ENCODE measurements at places on chromosomes 6 and 20.

DNA sequence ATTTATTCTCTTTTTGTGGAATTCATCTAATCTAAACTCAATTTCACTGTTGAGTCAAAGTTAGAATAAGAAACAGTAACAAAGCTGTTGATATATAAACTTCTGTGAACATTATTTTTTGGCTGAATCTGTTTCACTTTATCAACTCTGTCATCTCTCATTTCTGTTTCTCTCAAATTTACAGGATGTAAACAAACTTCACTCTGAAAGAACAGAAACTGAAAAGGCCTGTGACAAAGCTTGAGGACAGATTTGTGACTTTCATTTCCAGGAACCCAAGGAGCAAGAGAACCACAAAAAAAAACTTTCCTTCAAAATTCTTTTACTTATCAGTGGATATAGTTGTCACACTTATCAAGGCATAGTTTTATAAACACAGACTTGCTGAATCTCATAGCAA, 447.9 kb upstream of the OPRM1 start:
- DNase-seq, result no peak

DNA sequence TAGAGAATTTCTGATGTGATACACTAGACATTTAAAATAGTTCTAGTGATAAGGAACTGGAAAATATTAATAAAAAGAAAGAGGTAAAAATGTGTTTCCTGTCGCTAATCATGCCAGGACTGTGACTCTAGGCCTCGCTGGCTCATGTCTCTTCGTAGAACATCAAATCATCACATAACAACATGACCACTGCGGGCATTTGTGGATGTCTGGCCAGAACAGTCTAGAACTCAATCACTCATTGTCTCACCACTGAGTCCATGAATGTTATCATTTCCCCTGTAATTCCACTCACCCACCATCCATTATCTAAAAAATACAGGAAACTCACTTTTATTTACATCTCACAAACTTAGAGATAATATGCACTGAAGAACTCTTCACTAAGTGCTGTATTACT, 3.4 kb downstream of the HMGN3 start:
- DNase-seq, result no peak

- DNase-seq, result no peak
Observed at GRCh38 chr20:41446456-41446855, 79.8 kb upstream of the EMILIN3 start.

GRCh38 chr6:144712541-144712940, 427.4 kb downstream of the UTRN start:
- DNase-seq, result peak; percentile 21

- DNase-seq, result peak; percentile 49
Observed at GRCh38 chr20:63025534-63026331, 19.0 kb upstream of the BHLHE23 start.

DNA sequence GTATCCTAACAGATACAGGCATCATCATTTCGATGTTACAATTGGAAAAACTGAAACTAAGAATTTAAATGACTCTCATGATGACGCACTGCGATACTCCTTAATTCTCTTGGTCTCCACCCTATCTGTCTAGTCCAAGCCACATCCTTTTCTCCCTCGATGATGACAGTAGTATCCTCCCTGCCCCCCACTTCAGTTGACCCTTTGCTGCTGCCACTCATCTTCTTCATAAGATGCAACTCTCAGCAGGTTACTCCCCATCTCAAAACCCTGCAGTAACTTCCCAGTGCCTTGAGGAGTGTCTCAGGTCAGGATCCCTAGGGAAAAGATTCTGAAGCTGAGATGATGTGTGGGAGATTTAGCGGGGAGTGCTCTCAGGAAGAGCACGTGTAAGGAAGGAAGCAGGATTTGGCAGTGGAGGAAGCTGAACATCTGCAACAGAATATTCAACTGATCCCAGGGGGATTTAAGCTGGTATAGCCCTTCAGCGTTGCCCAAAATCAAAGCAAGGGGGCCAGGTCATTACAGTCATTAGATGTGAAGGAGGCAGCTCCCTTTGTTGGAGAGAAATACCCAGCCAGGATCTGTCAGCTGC, 16.1 kb downstream of the JPH2 start:
- peak; percentile 87 for DNase-seq

Measured in RPMI7951 (cell line).